T-cell (primary cell): ENCODE measurements at places on chromosomes 7 and 10.

DNA sequence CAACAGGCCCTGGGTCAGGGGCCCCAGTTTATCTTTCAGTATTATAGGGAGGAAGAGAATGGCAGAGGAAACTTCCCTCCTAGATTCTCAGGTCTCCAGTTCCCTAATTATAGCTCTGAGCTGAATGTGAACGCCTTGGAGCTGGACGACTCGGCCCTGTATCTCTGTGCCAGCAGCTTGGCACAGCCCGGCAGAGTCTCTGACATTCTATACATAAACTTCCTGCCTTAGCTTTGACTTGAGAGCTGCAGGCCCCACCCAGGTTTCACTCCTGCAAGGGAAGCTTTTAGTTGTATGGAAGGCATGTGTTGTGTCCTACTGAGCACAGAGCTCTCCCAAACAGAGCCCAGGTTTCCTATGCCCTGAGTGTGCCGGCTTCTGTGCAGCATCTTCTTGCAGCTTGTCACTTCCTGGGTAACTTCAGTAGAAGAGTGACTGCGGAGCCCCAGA lies 205.6 kb upstream of the PRSS58 start:
- peak; percentile 8 for DNase-seq

- no peak for DNase-seq
Measured at GRCh38 chr10:71814922-71815411, 36.1 kb downstream of the PSAP start.

- DNase-seq, result no peak
Measured at GRCh38 chr10:127928021-127928806, 21.3 kb downstream of the PTPRE start.

DNA sequence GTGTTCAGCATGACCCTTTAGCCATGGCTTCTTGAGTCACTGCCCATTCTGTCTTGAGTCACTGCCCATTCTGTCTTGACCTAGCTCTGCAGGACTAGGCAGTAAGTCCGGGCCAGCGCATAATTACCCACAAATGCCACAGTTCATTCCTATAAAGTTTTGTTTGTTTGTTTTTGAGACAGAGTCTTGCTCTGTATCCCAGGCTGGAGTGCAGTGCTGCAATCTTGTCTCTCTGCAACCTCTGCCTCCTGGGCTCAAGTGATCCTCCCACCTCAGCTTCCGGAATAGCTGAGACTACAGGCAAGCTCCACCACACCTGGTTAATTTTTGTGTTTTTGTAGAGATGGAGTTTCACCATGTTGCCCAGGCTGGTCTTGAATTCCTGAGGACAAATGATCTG lies 32.7 kb upstream of the TARP start:
- DNase-seq, result no peak

DNA sequence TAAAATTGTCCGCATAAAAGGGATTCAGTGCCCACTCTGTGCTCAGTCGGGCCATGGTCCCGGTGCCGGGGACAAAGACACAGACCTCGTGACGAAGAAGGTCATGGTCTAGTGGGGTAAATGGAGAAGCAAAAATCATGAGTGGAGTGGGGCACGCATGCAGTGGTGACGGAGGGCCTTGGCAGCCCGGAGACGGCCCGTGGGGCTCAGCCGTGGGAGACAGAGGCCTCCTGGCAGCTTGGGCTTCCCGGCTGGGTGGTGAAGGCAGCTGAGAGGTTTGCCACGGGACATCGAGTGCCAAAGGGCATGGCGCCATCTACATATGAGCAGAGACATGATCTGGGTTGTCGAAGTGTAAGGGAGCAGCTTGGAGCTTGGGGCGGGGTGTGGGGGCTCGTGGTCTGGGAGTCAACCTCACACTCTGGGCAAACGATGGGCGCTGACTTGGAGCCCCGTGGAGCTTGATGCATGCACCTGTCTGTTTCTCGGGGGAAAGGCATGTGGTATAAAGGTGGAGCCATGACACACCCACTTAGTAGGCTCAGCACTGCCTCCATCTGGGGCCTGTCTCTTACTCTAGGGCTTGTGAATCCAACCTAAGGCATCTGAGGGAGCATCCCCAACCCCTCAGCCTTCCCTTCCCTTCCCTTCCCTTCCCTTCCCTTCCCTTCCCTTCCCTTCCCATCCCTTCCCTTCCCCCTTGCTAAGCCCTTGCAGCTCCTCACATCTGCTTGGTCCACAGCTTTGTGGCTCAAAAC lies 151.0 kb upstream of the INSYN2A start:
- no peak for DNase-seq

GRCh38 chr10:130362308-130362761 lies 226.1 kb downstream of the GLRX3 start:
- DNase-seq, result no peak

DNA sequence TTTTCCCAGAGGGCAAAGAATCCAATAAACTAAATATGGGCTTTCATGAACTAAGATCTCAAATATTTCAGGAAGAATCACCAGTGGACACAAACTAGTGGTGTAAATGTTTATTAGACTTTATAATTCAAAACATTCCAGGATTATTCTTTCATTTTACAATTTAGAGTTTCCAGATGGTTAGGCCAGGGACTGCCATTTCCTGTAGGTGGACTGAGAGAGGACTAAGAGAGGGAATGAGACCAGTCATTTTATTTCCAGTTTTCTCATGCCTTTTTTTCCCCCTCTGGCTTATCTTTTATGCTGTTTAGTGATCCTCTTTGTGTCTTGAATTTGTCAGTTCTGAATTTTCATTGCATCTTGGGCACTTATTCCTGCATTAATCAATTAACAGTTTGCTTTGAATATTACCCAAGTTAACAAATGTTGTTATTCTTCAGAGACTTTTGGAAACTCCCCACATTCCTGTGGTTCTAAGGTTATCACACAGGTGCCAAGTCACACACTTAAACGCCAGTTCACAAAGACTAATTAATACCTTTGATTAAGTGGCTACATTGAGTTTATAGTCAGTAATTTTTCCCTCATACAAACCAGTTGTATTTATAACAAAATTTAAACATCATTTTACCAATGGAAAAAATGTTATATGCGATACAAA lies 12.3 kb downstream of the CISD1 start:
- no peak for DNase-seq

DNA sequence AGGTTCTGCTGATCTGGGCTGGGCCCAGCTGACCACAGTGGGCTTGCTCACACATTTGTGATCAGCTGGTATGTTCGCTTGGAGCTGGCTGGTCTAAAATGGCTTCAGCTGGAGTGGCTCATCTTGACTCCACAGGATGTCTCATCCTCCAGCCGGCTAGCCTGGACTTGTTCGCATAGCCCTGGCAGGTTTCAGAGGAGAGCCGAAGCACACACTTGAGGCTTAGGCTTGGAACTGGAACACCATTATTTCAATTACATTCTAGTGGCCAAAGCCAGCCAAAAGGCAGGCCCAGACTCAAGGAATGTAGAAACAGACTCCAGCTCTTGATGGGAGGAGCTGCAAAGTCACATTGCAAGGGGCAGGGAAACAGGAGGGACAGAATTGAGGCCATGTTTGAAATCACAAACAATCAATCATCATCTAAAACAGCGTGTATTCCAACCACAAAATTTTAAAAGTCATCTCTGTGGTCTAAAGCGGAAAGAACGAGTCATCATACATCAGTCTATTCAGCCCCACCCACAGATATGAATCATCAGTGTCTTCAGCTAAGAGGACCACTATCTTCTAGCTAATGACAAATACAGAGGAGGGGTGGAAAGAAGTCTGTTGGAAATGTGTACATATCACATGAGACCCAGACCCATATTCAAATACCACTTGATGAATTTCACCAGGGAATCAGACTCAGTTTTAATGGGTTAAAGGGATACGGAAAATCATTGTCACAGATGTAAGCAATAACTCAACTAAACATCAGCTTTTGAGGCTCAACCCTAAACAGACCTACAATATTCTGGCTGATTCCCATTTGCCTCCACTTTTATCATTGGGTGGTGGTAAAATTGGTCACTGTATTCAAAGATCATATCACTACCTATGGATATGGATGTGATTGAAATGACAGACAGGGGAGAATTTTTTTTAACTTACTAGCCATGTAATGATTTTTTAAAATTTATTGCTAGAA lies 139.0 kb upstream of the MKLN1 start:
- DNase-seq, result peak; percentile 43

DNA sequence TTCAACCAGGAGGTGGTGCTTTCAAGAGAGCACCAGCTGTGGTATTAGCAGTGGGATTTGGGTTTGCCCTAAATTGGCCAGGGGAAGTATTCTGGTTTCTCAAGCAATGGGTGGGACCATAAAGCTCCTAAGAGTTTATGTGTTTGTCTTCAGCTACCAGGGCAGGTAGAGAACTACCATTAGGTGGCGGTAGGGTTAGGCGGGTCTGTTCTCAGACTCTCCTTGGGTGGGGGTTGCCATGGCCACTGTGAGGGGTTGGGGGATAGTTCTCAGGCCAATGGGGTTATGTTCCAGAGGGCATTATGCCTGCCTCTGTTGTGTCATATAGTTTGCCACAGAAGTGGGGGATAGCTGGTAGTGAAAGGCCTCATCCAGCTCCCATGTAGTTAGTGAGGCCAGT lies 47.7 kb upstream of the BICC1 start:
- no peak for DNase-seq

GRCh38 chr7:114128880-114129279 lies 210.1 kb upstream of the PPP1R3A start:
- no peak for DNase-seq

DNA sequence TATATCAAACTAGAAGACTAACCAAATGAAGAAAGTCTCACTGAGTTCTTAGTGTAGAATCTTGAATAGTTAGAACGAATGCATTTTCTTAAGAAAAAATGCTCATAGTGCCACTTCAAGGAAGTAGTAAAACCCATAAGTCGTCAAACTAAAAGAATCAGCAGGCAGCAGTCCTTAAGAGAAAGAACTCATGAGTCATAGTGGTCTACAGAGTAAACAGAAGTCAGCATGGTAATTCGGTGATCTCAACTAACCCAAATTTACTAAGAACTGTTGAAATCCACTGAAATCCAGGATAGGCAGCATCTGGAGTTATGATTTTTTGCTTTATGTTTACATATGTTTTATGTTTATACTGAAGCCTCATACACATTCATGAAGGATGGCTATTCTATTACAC lies 256.2 kb downstream of the LHFPL3 start:
- no peak for DNase-seq

GRCh38 chr10:15704581-15704968 lies 15.1 kb downstream of the ITGA8 start:
- DNase-seq, result no peak

DNA sequence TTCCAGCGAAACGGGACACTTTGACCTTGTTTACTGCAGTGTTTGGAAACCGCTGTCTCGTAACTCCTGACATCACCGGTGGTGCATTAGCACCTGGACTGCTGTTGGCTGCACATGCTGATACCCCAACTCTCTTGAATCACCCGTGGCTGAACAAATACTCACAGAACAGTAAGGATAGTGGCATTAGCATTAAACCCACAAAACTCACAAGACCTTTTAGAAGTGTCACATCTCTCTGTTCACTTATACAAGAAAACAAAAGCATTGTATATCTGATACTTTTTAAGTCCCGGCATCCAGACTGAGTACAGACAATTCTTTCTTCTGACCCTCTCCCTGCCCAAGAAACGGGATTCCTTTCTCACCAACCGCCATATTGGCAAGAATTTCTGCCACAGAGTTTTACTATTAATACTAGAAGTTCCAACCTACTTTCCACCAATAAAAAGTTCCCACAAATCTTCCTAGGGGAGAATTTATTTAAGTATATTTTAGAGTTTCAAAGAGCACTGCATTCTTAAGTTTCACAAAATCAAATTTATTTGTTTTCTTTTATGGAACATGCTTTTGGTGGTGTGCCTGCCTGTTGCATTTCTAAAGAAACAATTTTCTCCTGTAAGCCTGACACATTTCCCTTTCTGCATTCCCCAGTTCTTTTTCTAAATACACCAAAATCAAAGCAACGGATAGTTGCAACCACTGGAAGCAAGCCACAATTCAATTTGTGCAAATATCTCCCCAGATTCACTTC lies 208.4 kb upstream of the KLF14 start:
- DNase-seq, result no peak

DNA sequence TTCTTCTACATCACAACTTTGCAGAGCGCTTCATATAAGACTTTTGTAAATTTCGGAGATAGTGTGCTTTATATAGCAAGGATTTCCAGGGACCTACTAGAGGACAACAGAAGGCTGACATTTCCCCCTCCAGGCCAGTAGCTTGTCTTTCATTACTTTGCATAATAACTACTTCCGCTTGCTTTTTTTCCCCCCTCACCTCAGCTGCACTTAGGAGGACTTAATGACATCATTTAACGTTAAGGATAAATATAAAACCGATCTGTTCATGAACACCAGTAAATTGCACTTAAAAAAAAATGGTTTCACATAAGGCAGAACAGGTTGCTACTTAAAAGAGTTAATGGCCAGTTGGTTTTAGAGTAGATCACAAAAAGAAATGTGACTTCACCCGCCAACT lies 172.3 kb downstream of the AUTS2 start:
- DNase-seq, result no peak

DNA sequence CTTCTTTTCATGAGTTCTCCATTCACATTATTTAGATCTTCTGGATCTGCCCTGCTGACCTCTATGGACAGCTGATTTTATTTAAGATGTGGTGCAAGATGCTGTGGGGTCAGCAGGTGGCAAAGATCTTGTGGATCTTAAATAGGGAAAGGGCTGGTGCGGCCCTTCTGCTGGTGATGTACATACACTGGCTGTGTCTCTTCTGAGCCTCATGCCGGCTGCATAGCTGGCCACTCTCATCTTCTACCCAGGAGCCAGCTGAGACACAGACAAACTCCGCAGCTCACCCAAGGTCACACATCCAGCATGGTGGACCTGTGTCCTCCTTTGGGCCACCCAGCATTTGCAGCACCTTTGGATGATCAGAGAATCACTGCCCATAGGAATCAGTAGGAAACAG lies 9.7 kb downstream of the RBP3 start:
- DNase-seq, result no peak

DNA sequence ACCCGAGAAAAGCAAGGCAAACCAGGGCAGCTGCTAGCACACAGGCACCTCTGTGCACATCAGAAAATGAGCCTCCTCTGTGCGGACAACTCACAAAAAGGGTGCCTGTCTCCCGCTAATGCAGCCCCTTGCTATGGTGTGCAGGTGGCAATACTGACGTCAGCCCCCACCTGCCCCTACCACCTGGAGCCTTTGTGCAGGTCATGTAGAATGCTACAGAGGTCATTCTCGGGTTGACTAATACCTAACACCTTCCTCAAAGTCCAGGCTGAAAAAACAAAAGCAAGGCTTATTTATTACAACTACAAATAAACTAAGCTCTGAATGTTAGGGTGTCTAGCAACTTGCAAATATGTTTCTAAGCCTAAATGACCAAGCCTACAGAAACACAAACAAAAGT lies 13.9 kb downstream of the PIP4K2A start:
- no peak for DNase-seq

DNA sequence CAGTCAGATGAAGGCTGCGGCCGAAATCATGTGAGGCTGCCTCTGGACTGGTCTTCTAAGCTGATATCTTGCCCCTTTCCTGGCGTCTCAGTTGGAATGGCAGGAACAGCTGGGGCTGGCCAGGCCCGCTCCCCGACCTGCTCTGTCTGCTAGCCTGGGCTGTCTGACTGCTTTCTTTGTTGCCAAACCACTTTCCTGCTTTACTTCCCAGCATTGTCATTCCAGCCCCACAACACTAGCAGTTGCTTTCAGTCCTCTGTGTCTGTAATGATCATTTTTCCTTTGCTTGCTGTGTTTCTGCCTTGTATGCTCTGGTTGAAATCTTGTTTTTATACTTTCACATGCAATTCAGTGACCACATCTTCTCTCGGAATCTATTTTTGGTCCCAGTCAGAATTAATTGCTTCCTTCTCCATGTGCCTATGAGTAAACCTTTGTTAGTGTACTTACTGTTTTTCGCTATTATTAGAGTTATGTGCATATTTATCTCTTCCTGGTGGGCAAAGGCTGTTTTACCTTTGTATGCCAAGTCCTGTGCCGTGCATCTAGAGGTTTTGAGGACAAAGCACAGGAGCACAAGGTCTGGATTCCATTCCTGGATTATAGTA lies 21.6 kb downstream of the PRPF18 start:
- DNase-seq, result no peak
